ENCODE measurements at places on chromosomes 6 and 20. TPM values are rescaled to one million over a fixed set of nuclear protein-coding genes. Genes with fewer than 3 reads are reported as not detected.

- peak overlapping the region; percentile 80 for H3K27ac ChIP-seq
- peak overlapping the region; percentile 59 for H3K4me3 ChIP-seq
- no peaks in the 10 kb centered on the region for H3K27me3 ChIP-seq
- H3K4me1 ChIP-seq, result peaks cover 35% of the 10 kb centered on the region
- peaks cover 7% of the 10 kb centered on the region for H3K36me3 ChIP-seq
These were observed 8.5 kb downstream of the TRMT11 start for GRCh38 chr6:125994670-125995488.

GRCh38 chr20:13788167-13788834, 3.5 kb downstream of the NDUFAF5 start:
- H3K4me1 ChIP-seq, result peaks cover 43% of the 10 kb centered on the region
- DNase-seq, result peak; percentile 12
- peaks cover 20% of the 10 kb centered on the region for H3K36me3 ChIP-seq
- H3K27me3 ChIP-seq, result no peaks in the 10 kb centered on the region

- peak overlapping the region; percentile 97 for H3K27ac ChIP-seq
- peak overlapping the region; percentile 100 for H3K4me3 ChIP-seq
- no peak for DNase-seq
- H3K36me3 ChIP-seq, result peaks cover 34% of the 10 kb centered on the region
- H3K4me1 ChIP-seq, result peaks cover 55% of the 10 kb centered on the region
- H3K27me3 ChIP-seq, result no peaks in the 10 kb centered on the region
These were observed 1.9 kb downstream of the PPP1R18 start for GRCh38 chr6:30684386-30685156.

- no peaks in the 10 kb centered on the region for H3K27me3 ChIP-seq
- H3K4me3 ChIP-seq, result no peak overlapping the region
- no peak for DNase-seq
These were observed 47.1 kb downstream of the IRF4 start for GRCh38 chr6:438634-439170.

GRCh38 chr20:3502878-3503277, 32.1 kb downstream of the ATRN start:
- H3K27ac ChIP-seq, result no peak overlapping the region
- H3K4me3 ChIP-seq, result no peak overlapping the region
- DNase-seq, result no peak
- H3K27me3 ChIP-seq, result no peaks in the 10 kb centered on the region
- peaks cover 12% of the 10 kb centered on the region for H3K4me1 ChIP-seq

GRCh38 chr20:95215-95614, 7.7 kb downstream of the DEFB125 start:
- no peaks in the 10 kb centered on the region for H3K4me1 ChIP-seq
- no peak overlapping the region for H3K4me3 ChIP-seq
- H3K27ac ChIP-seq, result no peak overlapping the region
- H3K27me3 ChIP-seq, result peaks cover 57% of the 10 kb centered on the region

DNA sequence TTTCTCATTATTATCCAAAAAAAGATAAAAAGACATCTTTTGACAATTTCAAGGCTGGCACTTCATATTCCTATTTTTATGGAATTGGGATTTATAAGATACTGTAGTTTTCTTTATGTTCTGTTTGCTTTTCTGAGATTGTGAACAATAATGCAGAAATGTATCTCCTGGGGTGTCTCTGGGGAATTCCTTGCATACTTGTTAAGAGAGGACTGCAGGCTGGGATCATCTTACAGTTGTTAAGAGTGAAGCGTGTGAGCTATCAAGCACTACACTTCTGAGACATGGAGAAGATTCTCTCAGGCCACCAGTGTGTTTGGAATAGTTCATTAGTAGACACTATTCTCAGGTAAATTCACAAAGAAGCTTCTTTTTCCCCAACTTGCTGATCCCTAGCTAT, 963.3 kb upstream of the GJE1 start:
- DNase-seq, result no peak
- no peaks in the 10 kb centered on the region for H3K36me3 ChIP-seq
- H3K27ac ChIP-seq, result no peak overlapping the region

DNA sequence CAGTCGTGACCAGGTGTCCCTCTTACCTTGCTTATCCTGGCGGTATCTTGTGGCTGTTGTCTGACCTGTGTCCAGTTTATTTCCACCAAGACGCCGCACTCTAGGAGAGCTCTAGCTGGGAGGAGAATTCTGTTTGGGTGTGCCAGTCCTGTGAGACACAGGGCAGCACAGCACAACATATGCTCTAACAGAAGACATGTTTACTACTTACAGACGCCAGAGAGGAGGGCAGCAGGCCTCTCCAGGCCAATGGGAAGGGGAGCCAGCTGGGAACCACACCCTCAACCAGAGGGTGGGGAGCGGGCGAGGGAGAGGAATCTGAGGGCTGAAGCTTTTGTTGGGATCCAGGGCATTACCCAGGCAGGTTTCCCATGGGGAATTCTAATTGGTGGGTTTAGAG, 25.2 kb upstream of the FERMT1 start:
- no peak overlapping the region for H3K4me3 ChIP-seq
- H3K4me1 ChIP-seq, result no peaks in the 10 kb centered on the region
- no peak overlapping the region for H3K27ac ChIP-seq
- H3K27me3 ChIP-seq, result peaks cover 15% of the 10 kb centered on the region
- H3K36me3 ChIP-seq, result no peaks in the 10 kb centered on the region

DNA sequence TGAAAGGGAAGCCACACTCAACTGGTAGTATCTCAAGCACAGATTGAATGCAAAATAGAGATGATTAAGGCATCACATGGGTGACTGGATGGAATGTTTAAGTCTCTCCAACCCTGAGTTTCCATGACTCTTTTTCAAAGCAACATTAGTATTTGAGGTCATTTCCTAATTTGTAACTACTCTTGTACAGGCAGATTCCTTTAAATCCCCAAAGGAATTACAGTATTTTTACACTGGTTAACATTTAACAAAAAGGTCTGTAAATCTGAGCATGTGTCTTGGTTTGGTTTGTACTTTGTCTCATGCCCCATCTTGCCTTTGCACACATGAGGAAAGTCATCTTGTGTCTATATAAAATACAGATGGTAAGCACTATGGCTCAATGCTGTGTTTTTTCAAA, 15.1 kb downstream of the RMND1 start:
- peaks cover 13% of the 10 kb centered on the region for H3K4me1 ChIP-seq
- H3K4me3 ChIP-seq, result no peak overlapping the region
- no peaks in the 10 kb centered on the region for H3K36me3 ChIP-seq
- H3K27me3 ChIP-seq, result no peaks in the 10 kb centered on the region
- no peak overlapping the region for H3K27ac ChIP-seq
- DNase-seq, result no peak

DNA sequence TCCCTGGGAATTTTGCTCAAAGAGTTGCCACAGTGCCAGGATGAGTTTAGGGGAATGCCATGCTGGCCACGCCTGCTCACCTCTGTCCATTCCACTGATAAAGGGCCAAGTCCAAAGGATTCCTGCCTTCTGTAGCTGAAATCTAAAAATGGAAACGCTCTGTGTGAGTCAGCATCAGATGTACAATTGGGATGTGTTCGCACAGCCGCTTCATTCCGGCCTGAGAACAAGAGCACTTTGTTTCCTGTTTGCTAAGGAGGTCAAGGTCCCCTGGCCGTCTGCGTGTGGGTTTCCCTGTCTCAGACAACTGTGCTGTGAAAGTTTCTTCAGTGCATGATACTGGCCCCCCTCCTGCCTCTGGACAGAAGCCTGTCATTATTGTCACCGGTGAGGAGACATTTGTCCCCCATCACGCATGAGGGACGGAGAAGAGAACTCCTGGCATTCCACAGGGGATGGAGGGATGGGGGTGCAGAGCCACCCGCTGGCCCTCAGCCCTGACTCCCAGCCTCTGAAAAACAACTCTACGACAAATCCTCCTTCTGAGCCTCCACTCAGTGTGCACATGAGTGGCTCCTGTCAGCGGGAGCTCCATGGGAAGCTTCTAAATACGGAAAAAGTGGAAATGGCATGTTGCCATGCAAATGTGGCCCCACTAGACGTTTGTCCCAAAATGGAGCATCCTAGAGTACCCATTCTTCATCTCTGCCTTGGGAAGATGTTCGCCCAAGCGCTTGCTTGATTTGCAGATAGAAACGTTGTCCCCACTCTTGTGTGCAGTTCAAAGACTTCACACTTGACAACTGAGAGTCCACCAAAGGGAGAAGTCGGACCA, 143.5 kb upstream of the AFDN start:
- no peaks in the 10 kb centered on the region for H3K36me3 ChIP-seq
- no peak overlapping the region for H3K4me3 ChIP-seq
- no peak overlapping the region for H3K27ac ChIP-seq
- no peaks in the 10 kb centered on the region for H3K4me1 ChIP-seq
- H3K27me3 ChIP-seq, result peaks cover 66% of the 10 kb centered on the region

- peaks cover 68% of the 10 kb centered on the region for H3K4me1 ChIP-seq
- H3K4me3 ChIP-seq, result peak overlapping the region; percentile 83
- peak overlapping the region; percentile 99 for H3K27ac ChIP-seq
- no peak for DNase-seq
- H3K27me3 ChIP-seq, result no peaks in the 10 kb centered on the region
These were observed 68.1 kb downstream of the PREX1 start for GRCh38 chr20:48759631-48760245.

The MOG gene
- not detected for total RNA-seq

The C2 gene
- total RNA-seq, result 2.1 TPM

The MLN gene
- not detected for total RNA-seq

The AGER gene
- 27.4 TPM for total RNA-seq

The SAMHD1 gene
- 286 TPM for total RNA-seq

Measured in T-helper 17 cell (primary cell).